Activated CD8-positive, alpha-beta memory T cell treated with anti-CD3 and anti-CD28 coated beads, Interleukin-2, amount 10 ng/mL, durations not matched to agents 7 days and 5 days (primary cell): ENCODE measurements at places on chromosomes 3 and 15. TPM values are rescaled to one million over a fixed set of nuclear protein-coding genes. Genes with fewer than 3 reads are reported as not detected.

Gene LRRC2
- 0.07 TPM for total RNA-seq

- DNase-seq: no peak
- no peak overlapping the region for H3K4me3 ChIP-seq
- peaks cover 16% of the 10 kb centered on the region for H3K36me3 ChIP-seq
- no peaks in the 10 kb centered on the region for H3K27me3 ChIP-seq
Observed at GRCh38 chr3:52118156-52118875, 35.9 kb downstream of the POC1A start.

GRCh38 chr15:51844747-51845426 is 15.4 kb downstream of the TMOD3 start:
- no peak overlapping the region for H3K4me3 ChIP-seq
- no peaks in the 10 kb centered on the region for H3K27me3 ChIP-seq
- H3K27ac ChIP-seq: no peak overlapping the region
- peaks cover 56% of the 10 kb centered on the region for H3K4me1 ChIP-seq
- DNase-seq: no peak
- H3K36me3 ChIP-seq: peaks cover 16% of the 10 kb centered on the region

DNA sequence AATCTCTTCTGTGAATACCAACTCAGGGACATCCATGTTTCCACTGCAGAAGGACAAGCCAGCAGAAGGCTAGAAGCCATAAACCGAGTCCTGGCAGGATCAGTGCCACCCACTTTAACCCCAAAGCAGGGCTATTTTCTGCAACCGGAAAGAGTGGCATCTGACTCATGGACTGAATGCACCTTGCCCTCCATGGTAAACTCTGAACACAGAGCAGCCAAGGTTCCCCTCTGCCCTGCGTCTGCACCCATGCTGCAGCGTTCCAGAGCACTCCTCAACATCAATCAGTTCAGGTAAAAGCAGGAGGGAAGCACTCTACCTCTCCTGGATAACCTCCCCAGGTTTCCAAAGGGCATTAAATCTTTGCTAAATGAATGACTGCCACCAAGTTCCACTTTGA is 801 bp upstream of the NGRN start:
- no peaks in the 10 kb centered on the region for H3K27me3 ChIP-seq
- H3K4me3 ChIP-seq: peak overlapping the region; percentile 94
- DNase-seq: peak; percentile 68

DNA sequence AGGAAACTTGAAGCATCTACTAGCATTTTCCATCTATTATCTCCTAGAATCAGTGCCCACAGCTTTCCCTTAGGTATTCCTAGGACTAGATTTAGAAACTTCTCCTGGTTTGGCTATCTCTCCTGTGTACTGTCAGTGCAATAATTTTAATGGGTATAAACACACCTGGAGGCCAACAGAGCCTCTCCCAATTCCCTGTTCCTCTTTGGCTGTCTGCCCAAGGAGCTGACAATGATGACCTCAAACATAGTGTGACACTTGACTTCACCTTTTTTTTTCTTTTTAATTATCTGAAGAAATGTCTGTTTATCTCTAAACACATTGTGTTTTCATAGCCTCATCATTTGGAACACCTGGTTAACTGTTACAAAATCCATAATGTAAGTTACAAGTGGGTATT is 754.5 kb upstream of the ALCAM start:
- H3K27ac ChIP-seq: no peak overlapping the region
- H3K27me3 ChIP-seq: peaks cover 5% of the 10 kb centered on the region
- no peaks in the 10 kb centered on the region for H3K36me3 ChIP-seq
- DNase-seq: no peak
- no peak overlapping the region for H3K4me3 ChIP-seq

GRCh38 chr3:52722491-52722890 is 16.6 kb downstream of the SPCS1 start:
- peaks cover 25% of the 10 kb centered on the region for H3K4me1 ChIP-seq
- DNase-seq: no peak
- no peak overlapping the region for H3K27ac ChIP-seq
- H3K36me3 ChIP-seq: peaks cover 22% of the 10 kb centered on the region
- no peaks in the 10 kb centered on the region for H3K27me3 ChIP-seq
- H3K4me3 ChIP-seq: no peak overlapping the region

Gene SH3GL3
- total RNA-seq: not detected

DNA sequence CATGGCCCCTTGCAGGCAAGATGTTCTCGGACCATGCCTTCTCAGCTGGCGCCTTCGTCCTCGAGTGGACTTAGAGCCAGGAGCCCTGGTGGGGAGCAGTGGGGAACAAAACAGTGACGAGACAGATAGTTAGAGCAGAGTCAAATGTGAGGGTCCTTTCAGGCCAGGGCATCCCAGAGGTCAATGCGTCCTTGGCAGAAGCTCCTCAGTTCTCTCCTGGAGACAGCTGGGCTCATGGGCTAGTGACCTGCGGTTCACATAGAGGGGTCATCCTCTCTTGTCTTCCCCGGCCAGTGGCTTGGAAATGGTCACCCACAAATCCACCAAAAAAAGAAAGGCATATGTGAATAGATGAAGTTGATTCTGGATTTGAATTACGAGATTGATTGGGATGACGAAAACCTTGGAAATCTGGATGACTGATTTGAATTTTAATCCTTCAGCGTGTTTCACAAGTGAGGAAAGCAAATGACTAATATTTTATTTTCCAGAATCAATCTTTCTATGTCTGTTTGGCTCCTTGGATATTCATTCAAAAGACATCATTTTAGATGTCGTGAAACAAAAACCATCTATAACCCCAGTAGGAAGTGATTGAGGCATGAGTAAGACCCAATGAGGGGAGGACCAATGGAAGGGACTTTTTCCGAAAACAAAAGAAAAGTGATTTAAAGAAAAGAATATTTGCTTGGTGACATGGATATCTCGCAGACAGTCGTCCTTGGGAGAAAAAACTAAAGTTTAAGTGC is 84.5 kb downstream of the ASB7 start:
- H3K27ac ChIP-seq: no peak overlapping the region
- H3K36me3 ChIP-seq: no peaks in the 10 kb centered on the region
- no peak overlapping the region for H3K4me3 ChIP-seq
- H3K4me1 ChIP-seq: no peaks in the 10 kb centered on the region

GRCh38 chr15:61796056-61796455 is 264.2 kb downstream of the VPS13C start:
- peaks cover 35% of the 10 kb centered on the region for H3K27me3 ChIP-seq
- no peaks in the 10 kb centered on the region for H3K36me3 ChIP-seq
- H3K4me3 ChIP-seq: no peak overlapping the region
- no peak for DNase-seq
- no peaks in the 10 kb centered on the region for H3K4me1 ChIP-seq
- no peak overlapping the region for H3K27ac ChIP-seq

- no peak overlapping the region for H3K4me3 ChIP-seq
- H3K27ac ChIP-seq: no peak overlapping the region
- no peak for DNase-seq
- H3K4me1 ChIP-seq: peaks cover 2% of the 10 kb centered on the region
Observed at GRCh38 chr3:191376516-191377141, 46.3 kb upstream of the UTS2B start.

DNA sequence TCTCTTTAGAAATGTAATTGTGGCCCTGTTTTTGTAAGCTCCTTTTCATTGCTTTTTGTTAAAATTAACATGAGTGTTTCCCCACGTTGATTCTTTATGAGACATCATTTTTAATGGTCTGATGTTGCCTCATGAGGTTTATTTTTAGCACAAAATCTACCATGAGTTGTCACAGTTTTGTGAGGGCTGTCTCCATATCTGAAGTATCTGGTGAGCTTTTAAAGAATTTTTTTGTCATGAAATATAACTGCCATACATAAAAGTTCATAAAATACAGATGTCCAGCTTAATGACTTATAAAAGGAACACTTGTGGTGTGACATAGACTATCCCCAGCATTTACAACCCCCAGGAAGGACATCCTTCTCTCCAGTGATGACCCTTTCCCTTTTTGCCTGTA is 34.3 kb upstream of the CEMIP start:
- H3K27me3 ChIP-seq: no peaks in the 10 kb centered on the region
- no peaks in the 10 kb centered on the region for H3K36me3 ChIP-seq
- H3K4me3 ChIP-seq: no peak overlapping the region
- no peak for DNase-seq

Gene MAPKAPK3
- 175 TPM for total RNA-seq

DNA sequence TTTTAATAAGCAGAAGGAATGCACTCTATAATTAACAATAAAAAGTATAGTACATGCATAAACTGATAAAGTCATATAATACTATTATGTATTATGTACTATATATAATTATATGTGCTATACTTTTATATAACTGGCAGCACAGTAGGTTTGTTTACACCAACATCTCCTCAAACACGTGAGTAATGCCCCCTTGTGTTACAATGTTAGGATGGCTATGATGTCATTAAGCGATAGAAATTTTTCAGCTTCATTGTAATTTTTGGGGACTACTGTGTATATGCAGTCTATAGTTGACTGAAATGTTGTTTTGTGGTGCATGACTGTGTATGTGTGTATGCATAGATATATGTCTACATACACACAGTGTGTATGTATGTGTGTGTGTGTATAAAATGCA is 100.6 kb downstream of the SLMAP start:
- no peak overlapping the region for H3K27ac ChIP-seq
- no peak overlapping the region for H3K4me3 ChIP-seq
- no peaks in the 10 kb centered on the region for H3K27me3 ChIP-seq
- no peak for DNase-seq
- peaks cover 9% of the 10 kb centered on the region for H3K36me3 ChIP-seq
